ENCODE measurements at places on chromosomes 4 and X.

- no peak for DNase-seq
These were observed 16.2 kb downstream of the LRIT3 start for GRCh38 chr4:109864134-109864533.

GRCh38 chr4:531076-531475 lies 32.1 kb downstream of the PIGG start:
- no peak for DNase-seq

DNA sequence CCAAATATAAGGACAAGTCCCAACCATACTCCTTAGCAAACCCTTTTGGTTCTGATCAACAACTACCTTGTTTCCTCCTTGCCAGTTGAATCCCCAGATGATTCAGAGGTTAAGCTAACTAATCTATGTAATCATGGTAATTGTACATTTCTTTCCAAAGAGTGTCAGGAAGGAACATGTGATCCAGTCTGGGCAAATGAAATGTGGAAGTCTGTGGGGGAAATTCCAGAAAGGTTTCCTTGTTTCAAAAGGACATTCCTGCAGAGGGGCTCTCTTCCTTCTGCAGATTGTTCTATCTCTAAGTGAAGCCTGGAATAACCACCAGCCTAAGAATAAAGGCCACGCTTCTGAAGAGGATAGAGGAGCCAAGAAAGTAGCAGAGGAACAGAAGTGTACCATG lies 7.0 kb downstream of the PRSS12 start:
- DNase-seq, result no peak

GRCh38 chrX:43753637-43754036 lies 97.5 kb downstream of the MAOA start:
- no peak for DNase-seq

DNA sequence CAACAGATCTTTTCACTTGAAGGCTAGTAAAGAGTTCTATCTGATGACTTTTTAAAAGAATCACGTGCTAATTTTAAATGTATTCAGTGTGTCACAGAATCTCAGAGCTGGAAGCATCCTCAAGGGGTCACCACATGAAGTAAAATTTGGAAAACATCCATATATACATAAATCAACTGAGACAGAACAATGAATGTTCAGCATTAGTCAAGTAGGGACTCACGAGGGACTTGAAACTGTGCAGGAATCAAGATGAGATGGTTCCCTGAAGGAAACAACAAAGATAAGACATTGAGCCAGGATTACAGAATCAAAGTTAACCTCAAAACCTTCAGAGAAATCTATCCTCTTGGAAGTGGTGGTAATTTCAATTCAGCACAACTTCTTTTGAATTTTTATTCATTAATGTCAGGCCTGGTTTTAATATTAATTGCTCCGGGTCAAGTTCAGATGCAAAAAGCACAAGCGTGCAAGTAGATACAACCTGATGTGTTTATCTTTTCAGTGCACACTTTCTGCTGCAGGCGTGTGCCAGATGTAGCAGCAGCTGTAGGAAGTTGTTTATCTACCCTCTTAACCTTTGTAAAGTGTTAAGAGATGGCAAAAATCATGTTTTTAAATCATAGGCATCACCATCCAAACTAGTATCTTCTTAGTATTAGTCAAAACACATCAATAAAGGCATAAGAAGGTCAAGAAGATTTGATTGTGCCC lies 87.7 kb upstream of the SRD5A3 start:
- no peak for DNase-seq

- no peak for DNase-seq
These were observed 72.7 kb upstream of the BOD1L1 start for GRCh38 chr4:13700021-13700857.

DNA sequence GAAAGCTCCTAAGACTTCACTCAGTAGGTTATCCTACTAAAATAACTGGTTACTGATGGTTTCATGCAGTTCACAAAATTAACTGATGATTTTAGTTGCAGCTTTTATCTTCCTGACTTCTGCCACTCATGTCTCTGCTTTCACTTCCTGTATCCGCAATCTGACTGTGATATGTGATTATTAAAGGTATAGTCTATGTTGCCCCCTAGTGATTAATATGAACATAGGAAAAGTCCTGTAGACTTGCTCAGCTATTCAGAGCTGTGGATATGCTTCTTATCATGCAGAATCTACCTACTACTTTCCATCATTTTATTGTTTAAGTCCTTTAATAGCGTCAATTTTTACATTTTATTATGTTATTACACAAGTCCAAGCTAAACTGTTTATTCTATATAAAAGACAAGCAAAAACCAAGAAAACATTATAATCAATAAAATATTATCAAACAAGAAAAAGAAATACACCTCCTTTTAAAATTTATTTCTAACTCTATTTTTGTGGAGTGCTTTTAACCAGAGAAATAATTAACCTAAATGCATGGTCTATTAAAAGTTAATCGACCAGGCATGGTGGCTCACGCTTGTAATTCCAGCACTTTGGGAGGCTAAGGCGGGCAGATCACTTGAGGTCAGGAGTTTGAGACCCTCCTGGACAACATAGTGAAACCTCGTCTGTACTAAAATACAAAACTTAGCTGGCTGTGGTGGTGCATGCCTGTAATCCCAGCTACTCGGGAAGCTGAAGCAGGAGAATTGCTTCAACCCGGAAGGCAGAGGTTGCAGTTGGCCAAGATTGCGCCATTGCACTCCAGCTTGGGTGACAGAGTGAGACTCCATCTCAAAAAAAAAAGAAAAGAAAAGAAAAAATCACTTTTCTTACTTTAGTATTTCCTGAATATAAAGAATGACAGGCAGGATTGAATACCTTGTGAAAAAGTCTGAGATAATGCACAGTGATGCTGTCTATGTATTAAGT lies 40.4 kb upstream of the TLR2 start:
- DNase-seq, result no peak

- no peak for DNase-seq
These were observed 234.3 kb downstream of the ZNF674 start for GRCh38 chrX:46310815-46311497.

DNA sequence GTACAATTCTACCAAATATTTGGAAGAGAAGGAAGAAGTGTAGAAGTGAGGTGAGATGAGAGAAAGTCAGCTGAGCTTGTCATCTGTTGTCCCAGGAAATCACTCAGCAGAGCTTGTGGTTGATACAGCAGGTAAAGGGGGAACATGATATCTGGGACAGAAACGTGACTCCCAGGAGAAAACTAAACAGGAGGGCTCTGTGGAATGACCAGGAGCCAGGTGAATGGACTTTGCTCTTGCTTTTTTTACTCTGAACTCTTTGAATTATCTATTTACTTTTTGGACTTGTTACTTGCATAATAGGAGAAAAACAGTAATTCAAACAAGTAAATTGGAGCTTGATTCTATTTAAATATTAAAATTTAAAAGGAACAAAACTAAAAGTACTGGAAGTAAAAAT lies 555.6 kb upstream of the FRG1 start:
- no peak for DNase-seq

GRCh38 chr4:6116696-6117285 lies 83.6 kb downstream of the JAKMIP1 start:
- peak; percentile 35 for DNase-seq

- DNase-seq, result no peak
These were observed 55.0 kb upstream of the AP1S2 start for GRCh38 chrX:15909605-15910004.

DNA sequence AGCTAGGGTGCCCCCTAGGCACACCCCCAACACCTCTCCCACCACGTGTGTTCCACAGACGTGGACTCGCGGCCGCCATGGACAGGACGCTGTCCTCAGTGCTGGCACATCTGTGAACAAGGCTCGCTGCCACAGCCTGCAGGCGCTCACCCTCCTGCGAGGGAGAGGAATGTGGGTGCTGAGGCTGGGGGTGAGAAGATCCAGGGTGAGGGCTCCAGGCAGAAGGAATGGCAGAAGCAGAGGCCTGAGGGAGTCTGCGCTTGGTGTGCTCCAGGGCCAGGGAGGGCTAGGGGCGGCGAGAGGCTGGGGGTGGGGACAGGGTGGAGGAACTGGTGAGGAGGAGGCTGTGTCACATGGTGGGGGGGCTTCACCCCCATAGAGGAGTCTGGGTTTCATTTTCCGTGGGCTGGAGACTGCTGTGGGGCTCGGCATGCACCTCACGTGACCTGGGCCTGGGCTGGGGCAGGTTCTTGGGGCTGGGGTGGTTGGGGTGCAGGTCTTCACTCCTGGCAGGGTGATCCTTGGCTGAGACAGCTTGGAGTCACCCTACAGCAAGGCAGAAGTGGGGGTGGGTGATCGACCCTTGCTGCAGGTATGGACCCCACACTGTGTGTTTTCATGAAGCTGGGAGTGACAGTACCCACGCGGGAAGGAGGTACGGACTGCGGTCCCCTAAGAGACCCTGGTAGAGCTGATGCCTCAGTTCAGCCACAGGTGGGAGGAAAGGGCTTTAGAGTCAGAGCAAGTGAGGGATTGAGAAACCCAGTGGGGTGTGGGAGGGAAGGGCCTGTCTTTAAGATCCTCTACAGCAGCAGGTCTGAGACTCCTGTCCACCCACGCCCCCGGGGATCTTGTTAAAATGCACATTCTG lies 103.7 kb downstream of the PSAPL1 start:
- no peak for DNase-seq

DNA sequence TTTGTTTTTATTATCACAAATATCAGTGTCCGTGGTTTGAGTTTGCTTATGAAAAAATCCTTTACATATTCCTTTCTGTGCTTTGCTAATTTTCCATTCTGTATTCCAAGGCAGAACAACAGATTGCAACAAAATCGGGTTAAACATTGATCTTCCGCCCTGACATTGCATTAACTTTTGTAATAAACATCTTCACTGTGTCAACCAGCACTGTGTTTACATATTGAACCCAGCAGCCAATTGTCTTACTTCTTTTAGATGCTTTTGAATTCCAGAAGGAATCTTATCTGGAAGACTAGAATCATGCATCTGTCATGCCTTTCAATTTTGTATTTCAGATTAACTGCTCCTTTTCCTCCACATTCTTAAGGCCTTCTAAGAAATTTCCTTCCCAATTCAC lies 147.8 kb upstream of the CXXC4 start:
- no peak for DNase-seq

- DNase-seq, result peak; percentile 60
These were observed 2375.8 kb upstream of the TENM3 start for GRCh38 chr4:179867300-179867878.

DNA sequence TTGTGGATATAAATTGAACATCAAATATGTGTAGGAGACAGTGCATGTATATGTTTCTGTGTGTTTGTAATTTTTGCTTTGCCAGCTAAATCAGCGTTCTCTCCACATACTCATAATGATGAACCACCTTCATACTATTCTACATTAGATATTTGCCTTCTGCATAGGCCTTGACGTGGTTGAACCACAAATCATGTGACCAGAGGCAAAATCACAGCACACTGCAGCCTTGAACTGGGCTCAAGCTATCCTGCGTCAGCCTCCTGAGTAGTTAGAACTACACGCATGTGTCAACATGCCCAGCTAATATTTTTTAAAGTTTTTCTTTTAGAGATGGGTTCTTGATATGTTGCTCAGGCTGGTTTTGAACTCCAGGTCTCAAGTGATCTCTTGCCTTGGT lies 9.5 kb downstream of the UBQLN2 start:
- no peak for DNase-seq

DNA sequence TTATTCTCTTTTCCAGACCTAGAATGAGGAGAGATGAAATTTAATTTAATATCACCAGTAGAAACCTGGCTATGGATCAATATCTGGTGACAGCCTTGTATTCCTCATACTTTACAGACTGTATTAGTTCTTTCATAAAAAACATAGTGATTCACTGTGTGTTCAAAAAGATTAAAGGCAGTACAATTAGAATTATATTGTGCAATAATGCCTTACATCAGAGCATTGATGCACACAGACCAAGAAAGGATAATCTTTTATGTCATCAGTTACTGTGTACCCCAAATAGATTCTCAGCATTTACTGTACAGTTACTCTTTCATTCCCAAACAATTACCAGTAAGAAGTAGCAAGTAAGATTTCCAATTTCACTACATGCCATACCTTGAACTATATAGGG lies 260.5 kb upstream of the ANXA10 start:
- DNase-seq, result no peak

DNA sequence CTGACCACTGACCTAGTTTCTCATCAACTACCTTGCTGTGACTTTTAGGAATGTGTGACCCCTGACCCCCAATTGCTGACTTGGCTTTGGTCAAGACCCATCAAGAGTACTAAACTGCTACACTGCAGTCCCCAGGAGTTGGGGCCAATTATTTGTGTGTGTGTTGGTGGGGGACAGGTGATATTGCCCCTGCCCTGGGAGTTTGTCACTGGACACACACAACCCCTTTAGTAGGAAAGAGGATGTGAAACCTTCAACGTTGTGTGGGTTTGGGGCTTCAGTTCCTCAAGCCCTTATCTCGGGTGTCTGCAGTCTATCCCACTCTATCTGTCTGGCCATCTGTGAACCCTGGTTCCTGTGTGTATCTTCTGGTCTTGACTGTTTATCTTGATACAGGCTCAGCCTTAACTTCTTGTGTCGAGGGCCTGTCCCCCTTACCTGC lies 6.5 kb downstream of the SASH3 start:
- peak; percentile 55 for DNase-seq

- DNase-seq, result no peak
These were observed 95.4 kb downstream of the TBL1X start for GRCh38 chrX:9560219-9560618.

DNA sequence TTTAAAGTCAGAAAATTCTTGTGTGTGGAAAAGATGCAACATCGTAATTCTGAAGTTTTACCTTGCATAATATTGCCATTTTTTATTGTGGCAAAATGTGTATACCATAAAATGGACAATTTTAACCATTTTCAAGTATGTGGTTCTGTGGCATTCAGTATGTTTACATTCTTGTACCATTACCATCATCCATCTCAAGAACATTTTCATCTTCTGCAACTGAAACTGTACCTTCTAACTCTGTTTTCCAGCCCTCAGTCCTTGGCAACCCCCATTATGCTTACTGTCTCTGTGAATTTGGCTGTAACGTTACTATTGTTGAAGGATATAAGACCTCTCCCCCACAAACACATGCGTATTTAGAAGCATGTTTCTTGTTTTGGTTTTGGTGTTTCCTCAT lies 123.2 kb downstream of the BMPR1B start:
- no peak for DNase-seq

DNA sequence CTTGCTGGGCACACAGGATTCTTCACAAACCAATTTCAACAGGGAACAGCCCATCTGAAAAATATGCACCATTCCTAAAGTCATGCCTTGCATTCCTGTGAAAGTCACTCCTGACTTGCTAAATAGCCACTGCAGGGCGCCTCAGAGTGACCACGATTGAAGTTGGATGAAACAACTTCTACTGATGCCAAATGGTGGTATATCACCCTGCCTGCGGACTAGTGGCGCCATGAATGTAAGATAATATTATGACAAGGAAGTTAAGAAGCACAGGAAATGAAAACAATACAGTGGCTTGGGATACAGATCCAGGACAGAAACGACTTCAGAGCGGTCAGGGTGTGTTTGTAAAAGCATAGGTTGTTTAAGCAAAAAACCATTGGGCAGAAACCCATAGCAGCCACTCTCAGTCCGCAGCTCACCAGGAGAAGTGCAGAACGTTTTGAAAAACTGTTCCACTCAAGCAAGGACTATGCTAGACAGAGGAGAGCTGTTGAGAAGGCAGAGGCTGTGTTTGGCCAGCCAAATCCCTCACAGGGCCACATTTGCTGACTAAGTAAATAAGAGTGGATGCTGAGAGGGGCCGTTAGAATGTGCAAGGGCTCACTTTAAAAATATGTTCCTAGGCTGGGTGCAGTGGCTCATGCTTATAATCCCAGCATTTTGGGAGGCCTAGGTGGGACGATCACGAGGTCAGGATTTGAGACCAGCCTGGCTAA lies 250.4 kb downstream of the PTTG2 start:
- no peak for DNase-seq
